Stimulated activated CD8-positive, alpha-beta memory T cell treated with anti-CD3 and anti-CD28 coated beads, Interleukin-7, amount 100 ng/mL, for 48 hours (primary cell): ENCODE measurements at places on chromosomes 7 and 10.

GRCh38 chr10:3867454-3868270 is 82.7 kb upstream of the KLF6 start:
- no peak for DNase-seq

DNA sequence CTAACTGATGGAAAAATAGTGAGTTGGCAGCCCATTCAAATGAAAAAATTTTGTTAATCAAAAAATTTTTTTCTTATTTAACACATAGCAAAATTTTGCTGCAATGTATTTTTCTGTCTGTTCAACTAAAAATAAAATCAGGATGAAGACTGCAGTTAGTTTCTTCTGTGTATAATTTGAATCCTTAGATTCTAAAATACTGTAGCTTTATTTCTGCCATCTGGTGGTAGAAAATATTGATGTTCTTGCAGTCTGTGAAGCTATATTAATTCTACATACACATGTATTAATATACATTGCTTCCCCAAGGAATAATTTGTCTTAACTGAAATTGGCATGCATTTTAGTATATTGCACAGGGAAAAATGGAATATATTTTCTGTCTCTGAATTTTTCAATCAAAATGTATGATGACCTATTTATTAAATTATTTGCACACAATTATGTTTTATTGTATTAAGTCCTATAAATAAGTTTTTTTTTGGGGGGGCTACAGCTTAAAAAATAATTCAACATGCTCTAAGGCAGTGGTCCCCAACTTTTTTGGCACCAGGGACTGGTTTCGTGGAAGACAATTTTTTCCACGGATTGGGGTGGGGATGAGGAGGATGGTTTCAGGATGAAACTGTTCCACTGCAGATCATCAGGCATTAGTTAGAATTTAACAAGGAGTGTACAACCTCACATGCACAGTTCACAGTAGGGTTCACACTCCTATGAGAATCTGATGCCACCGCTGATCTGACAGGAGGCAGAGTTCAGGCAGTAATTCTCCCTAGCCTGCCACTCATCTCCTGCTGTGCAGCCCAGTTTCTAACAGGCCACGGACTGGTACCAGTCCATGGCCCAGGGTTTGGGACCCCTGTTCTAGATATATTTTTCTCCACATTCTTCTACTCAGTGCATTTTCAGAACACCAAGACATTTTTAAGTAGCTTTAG is 119.4 kb downstream of the GNAT3 start:
- no peak for DNase-seq

DNA sequence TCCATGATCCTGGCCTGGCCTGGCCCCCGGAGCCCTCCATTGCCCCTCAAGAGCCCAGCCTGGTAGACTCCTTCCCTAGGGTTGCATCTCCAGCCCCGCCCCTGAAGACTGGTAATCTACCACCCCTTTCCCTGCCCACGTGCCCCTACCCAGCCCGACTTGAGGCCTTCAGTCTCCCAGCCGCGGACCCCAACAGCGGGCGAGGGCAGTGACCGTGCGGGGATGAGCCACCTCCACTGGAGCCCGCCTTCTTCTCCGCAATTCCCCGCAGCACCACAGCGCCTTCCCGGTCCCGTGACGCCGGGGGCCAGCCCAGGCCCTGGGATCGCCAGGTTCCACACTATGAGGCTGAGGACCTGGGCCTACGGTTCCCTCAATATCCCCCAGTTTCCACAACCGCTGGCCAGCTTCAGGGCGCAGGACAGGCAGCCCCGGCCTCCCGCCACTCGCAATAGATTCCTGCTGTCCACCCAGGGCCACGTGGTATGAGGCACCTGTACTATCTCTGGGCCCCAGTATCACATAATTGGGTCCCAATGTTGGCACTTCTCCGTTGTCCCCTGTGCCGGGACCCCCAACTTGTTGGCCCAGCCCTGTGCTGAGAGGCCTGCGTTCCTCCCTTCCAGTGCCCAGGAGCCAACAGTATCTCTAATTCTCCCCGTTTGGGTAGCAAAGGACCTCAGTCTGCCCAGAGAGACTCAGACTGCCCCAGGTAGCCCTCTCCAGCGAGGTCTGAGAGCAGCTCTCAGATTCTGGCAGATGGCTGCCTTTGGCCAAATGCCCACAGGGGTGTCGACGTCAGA is 1.1 kb upstream of the GPRIN2 start:
- DNase-seq = no peak

- DNase-seq = no peak
Observed at GRCh38 chr10:82922755-82923154, 1047.8 kb downstream of the NRG3 start.

GRCh38 chr7:123367031-123367430 is 167.3 kb upstream of the SLC13A1 start:
- no peak for DNase-seq

DNA sequence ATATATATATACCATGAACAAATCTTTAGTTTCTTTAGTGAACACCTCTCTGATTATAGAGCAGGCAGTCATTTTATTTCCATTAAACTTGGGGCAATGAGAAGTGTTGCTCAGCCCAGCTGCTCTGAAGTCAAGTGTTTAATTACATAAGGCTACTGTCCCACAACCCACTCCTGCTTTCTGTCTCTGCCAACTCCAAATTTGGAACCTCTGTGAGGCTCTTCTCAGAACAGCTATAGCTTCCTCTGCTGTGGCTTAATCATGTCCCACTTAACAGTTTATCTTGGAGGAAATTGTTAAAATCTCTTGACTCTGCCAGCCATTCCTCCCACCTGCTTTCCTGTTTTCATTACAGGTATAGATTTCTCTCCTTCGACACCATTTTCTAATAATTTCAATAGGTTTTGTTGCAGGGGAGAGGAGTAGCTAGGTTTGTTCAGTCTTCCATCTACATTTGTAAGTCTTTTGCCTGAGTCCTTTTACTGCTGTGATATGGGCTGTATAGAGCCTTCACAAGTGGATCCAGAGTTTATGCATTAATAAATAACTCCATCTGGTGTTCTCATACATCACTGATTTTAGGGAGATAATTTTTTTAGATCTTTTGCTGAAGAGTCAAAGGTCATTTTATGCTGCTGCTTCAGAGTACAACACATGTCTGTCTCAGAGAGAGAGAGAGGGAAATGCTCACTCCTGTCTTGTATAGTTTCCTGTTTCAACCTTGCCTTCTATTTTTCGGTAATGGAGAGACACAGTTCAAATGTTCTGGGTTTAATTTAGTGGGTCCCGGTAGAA is 170.4 kb downstream of the WNT2 start:
- DNase-seq = no peak

- no peak for DNase-seq
Observed at GRCh38 chr10:110313674-110314073, 9.0 kb upstream of the SMNDC1 start.

GRCh38 chr10:43682956-43683355 is 34.3 kb upstream of the ZNF32 start:
- no peak for DNase-seq

- no peak for DNase-seq
Observed at GRCh38 chr10:12937527-12937926, 64.0 kb downstream of the CCDC3 start.

DNA sequence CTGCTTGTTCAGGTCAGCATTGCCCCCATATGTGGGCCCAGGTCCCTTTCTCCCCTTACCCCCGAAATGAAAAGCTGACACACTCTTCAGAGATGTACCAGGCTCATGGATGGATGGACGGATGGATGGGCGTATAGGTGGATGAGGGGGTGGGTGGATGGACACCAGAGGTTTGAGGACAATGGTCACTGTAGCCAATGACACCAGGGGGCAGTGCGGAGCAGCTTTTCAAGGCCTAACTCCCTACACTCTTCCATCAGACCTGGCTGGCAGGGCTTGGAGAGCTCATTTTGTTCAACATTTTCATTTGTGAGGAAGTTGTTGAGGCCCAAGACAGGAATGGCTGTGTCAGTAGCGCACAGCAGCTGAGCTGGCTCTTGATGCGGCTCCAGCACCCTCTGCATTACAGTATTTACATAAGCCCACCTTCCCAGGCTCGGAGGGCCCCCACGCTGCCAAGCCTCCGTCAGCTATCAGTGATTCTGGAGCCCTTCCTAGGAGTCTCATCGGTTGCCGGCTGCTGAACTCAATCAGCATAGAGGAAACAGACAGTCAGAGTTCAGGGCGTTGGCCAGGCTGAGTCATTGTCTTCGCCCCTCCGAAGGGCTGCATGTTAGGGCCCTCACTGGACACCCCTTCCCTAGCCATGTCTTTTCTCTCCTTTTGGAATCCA is 11.6 kb upstream of the FFAR4 start:
- DNase-seq = no peak

DNA sequence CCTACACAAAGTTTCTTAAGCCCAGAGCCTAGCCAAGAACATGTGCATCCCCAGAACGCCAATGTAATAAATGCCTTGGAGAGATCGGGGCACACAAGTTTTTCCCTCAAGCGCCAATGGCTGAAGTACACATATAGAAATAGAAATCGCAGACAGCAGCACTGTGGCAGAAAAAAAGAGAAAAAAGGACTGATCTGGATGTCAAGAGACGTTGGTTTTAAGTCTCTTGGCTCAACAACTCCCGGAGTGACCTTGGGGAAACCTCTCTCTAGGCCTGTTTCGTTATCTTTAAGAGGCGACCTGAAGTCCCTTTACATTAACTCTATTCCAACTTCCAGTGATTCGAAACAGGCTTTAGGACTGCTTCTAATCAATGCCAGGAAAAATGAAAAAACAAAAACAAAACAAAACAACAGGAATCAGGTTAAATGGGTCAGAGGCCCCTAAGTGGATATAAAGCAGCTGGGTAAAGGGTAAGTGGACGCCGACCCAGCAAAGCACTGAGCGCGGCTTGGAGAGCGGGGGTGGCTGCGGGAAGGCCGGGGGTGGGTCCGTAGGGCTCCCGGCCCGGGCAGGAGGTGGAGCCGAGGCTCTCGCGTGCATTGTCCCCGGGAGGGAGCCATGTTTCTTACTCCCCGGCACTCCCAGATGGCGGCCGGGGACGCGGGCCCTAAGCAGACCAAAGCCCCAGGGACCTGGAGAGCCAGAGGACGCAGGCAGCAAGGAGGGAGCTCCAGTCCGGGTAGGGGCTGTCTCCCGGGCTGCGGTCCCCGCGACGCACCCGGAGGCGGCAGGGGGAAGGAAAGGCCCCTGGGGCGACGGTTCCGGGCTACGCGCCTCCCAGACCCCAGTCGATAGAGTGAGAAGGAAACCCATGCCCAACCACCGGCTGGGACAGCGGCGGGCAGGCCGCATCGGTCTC is 757 bp downstream of the EIF3A start:
- DNase-seq = peak; percentile 67

- DNase-seq = no peak
Observed at GRCh38 chr10:93081834-93082233, 8.1 kb downstream of the CYP26A1 start.

DNA sequence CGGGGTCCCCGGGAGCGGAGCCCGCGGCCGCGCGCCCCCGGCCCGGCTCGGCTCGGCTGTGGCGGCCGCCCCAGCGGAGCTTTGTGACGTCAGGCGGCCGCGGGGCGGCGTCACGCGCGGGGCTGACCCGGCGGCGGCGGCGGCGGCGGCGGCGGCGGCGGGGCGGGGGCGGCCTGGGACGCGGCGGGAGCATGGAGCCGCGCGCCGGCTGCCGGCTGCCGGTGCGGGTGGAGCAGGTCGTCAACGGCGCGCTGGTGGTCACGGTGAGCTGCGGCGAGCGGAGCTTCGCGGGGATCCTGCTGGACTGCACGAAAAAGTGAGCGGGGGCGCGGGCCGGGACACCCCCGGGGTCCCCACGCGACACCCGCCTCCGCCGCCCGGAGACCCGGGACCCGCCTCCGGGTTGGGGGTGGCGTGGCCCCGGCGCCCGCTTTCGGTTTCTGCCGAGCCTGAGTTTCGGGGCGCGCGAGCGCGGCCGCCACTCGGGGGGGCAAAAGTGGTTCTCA is at the start of gene PWWP2B:
TSS of gene PWWP2B (plus strand) at position 165 of the 506 bp plus-strand sequence. CDS start at position 192, 27 bp downstream.
- no peak for DNase-seq

DNA sequence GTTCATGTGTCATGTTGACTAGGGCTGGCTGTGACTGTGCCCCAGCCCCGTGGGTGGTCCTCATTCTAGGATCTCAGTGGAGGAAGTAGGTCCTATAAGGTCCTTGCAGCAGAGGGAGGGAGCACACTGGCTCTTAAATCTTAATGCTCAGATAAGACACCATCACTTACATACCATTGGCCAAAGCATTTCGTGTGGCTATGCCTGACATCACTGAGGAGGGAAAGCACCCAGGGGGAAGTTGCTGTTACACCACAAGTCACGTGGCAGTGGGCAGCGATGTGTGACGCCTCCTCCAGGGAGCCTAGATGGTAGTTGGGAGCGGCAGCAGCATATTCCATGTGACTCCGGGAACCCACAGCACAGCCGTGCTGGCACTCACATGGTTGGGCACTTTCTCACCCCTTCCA is 224.7 kb upstream of the SH2B2 start:
- no peak for DNase-seq

DNA sequence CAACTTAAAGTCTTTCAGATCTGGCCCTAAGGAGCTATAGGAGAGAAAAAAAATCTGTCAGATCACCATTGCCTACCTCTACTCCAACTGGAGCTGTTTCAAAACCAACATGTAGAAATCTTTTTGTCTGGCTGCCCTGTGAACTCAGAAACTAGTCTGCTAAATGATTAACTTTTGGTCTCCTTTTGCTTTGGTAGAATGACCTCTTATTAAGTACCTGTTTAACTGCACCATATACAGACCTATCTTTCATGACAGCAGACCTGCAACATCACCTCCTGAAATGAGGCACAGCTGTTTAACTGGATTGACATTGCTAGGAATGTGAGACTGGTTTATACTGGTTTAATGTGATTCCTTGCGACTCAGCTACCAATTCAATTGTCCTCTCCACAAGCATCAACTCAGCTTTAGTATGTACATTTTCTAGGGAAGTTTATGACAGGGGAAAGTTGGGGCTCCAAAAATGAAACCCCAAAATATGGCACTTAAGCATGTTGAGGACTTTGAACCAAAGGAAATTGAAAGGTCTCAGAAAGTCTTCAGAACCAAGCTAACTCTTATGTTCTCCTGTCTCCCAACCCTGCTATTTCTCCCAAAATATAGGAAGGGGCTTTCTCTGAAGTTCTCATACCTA is 1.8 kb downstream of the CYP3A43 start:
- no peak for DNase-seq

DNA sequence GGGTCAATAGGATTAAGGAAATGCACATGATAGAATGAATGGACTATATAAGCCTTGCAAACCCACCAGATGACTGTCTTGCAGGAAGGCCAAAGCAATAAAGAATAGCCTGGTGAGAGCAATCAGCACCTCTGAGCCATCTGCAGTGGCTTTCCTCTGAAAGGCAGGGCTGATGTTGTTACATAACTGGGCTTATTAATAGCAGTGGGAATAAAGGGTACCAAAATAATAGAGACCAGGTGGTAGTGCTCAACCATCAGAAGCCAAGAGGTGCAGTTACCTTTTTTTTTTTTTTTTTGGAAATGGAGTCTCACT is 16.8 kb upstream of the VPS26A start:
- DNase-seq = no peak

- DNase-seq = no peak
Observed at GRCh38 chr10:66627156-66627555, 298.7 kb upstream of the LRRTM3 start.

- DNase-seq = no peak
Observed at GRCh38 chr7:157497744-157498651, 161.2 kb downstream of the DNAJB6 start.
